ENCODE measurements at places on chromosomes 7 and 10.

- no peak for DNase-seq
These were observed 15.2 kb upstream of the CDCA7L start for GRCh38 chr7:21960922-21961321.

DNA sequence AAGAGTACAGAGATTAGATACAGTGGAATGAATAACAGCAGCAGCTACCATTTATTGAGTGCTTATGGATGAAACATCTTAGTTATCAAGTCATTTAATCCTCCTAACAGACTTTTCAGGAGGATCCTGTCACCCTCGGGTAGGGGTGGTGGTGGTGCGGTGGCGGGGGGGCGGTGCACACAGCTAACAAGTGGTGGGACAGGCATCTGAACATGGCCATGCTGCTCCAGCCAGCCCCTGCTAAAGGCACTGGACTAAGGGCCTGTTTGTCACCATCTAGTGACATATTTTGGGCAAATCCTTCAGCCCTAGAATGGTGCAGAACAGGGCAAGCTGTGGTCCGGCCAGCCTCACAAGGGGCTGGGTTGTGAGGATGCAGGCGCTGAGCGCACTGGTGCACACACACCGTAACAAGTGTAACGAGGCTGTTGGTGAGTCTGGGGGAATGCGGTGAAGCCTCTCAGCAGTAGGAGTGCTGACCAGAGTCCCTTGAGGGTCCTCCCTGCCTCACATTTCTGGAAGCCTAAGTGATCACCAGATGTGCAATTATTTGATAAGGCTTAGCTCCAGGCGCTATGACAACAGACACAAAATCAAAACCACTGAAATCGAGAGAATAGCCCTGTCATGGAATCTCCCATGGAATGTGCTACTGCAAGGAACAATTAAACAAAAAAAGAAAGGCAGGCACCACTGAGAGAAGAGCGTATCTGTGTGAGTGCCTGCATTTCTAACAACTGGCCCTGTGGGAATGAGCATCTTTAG lies 102.2 kb downstream of the RNF216 start:
- DNase-seq, result no peak

- no peak for DNase-seq
These were observed 121.5 kb upstream of the PRR15 start for GRCh38 chr7:29442146-29442545.

GRCh38 chr10:117504562-117504961 lies 38.0 kb upstream of the EMX2 start:
- DNase-seq, result no peak

GRCh38 chr7:42964849-42965805 lies 33.0 kb downstream of the MRPL32 start:
- DNase-seq, result no peak

DNA sequence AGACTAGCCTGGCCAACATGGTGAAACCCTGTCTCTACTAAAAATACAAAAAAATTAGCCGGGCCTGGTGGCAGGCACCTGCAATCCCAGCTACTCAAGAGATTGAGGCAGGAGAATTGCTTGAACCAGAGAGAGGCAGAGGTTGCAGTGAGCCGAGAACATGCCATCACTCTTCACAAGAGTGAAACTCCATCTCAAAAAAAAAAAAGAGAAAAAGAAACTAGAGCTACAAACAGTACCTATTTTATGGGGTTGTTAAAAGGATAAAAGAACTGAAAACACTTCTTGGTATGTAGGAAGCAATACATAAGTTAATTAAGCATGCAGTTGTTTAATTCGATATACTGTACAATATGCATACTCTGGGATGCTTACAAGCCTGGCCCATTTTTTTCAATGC lies 216.9 kb downstream of the SORCS1 start:
- DNase-seq, result no peak

- DNase-seq, result no peak
These were observed 15.5 kb upstream of the WNT16 start for GRCh38 chr7:121313220-121313792.

GRCh38 chr7:33547880-33548279 lies 357.5 kb upstream of the BMPER start:
- DNase-seq, result no peak

- DNase-seq, result no peak
These were observed 155.9 kb upstream of the SLC13A1 start for GRCh38 chr7:123355576-123356190.

DNA sequence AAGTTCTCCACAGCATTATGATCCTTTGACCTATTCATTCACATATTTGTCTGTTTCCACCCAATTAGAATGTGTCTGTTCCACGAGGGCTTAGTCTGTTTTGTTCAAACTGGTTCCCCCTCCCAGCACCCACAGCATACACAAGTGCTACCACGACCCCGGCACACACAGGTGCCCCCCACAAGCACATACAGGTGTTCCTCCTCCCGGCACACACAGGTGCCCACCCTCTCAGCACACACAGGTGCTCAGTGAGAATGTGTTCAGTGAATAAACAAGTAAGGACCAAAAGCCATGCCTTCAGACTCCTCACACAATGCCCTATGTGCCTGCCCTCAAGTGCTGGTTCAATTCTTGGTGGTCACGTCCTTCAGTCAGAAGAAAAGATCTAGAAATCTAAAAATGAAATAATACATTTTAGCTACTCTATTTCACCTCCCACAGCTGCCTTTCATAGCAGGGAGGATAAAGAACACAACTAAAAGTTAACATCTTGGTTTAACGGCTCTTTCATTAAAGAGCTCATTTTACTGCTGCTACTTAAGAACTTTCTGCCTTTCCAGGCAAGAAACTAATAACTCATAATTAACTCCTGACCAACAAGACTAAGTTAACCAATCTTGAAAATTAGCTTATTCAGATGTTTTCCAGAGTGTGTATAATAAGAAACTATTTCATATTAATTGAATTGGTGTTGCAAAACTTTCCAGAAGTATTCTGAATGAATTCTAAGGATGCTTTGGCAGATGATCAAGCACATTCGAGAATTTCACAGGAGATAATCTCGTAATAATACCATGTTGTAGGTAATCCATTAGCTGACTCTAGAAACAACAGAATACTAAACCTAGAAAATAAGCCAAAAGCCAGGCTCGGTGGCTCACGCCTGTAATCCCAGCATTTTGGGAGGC lies 2.3 kb downstream of the DNMBP start:
- no peak for DNase-seq

DNA sequence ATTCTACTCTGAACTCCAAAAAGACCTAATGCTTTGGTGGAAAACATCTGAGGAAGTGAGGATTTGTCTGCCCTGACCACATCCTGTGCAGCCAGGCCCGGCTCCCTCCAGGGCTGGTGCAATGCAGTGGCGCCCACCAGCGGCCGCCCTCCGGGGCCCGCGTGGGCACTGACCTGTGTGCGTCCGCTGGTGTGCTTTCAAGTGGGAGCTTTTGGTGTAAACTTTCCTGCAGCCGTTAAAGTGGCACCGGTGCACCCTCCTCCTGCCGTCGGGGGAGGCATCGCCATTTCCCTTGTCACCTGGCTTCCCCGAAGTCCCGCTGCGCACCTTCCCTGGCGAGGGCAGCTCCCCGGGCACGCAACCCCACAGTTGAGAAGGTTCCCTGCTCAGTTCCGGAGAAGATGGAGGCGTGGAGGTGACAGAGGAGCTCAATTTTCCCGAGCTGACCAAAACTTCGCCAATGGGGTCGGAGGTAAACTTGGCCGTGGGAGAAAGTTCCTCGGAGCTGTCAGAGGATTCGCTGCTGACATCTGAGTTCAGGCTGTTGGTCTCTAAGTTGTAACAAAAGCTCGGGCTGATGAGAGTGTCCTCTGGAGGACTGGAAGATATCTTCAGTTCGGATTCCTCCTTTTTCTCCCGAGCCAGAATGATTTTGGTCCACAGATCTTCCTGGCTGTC lies 3.4 kb downstream of the KLF6 start:
- DNase-seq, result peak; percentile 58

- no peak for DNase-seq
These were observed 15.5 kb downstream of the LZTS2 start for GRCh38 chr10:101014966-101015581.

DNA sequence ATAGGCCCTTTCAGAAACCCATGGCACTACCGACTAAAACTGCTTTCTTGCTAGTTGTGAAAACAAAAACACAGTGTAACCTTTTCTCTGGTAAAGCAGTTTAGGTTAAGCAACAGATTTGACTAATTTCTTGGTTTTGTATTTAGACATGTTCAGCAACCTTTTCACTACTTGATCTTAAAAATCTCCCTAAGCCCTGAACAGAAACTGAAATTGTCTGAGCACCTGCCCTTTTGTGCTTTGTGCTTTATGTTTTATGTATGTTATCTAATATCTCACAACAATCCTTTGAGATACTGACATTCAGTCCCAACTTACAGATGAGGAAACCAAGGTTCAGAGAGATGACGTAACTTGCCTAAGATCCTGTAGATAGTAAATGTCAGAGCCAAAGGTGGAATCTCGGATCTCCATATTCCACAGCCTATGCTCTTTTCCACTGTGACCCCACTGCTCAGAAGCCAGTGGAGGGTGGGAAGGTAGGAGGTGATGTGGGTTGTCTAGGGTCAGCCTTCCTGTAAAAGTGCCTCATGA lies 146.6 kb downstream of the LCOR start:
- no peak for DNase-seq

DNA sequence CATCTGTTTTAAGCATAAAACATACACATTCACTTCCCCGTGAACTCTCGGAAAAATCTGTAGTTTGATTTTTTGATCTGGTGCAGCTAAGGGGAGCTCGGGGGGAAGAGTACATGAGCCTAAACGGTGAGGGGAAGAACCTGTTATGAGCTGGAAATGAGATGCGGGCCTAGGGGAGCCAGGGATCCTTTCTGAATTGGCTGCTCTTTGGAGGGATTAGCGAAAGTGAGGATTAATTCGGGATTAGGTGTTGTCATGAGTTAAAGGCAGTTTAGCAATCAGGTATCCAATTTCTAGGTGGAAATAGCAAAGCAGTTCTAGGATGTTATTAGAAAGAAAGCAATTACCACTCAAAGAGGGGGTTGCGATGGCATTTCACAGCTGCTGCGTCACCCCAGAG lies 51.1 kb upstream of the ADARB2 start:
- no peak for DNase-seq

GRCh38 chr7:108001764-108002725 lies 916 bp downstream of the LAMB1 start:
- DNase-seq, result no peak

DNA sequence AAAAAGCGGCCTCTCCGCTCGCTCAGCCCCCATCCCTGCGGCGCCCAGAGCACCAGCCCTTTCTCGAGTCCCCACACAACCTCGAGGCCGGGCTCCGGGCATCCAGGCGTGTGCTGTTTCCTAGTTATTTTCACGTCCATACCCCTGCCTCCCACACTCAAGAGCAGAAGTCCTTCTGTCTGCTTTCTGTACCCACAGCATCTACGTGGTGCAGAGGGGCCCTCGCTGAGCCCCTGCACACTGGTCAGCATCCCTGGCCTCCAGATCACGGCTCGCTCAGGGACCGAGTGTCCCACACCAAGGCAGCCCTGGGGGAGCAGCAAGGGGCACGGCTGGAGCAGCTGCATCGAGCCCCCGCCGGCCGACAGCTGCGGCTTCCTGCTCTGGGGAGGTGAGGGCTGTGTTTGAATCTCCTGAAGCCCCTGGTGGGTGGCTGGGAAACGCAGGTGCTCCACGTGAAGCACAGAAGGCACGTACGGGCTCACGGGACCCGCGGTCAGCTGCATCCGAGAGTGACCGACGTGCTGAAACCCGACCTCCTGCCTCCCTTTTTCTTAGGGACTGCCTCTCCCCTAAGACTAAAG lies 333.1 kb downstream of the DNAJB6 start:
- no peak for DNase-seq

DNA sequence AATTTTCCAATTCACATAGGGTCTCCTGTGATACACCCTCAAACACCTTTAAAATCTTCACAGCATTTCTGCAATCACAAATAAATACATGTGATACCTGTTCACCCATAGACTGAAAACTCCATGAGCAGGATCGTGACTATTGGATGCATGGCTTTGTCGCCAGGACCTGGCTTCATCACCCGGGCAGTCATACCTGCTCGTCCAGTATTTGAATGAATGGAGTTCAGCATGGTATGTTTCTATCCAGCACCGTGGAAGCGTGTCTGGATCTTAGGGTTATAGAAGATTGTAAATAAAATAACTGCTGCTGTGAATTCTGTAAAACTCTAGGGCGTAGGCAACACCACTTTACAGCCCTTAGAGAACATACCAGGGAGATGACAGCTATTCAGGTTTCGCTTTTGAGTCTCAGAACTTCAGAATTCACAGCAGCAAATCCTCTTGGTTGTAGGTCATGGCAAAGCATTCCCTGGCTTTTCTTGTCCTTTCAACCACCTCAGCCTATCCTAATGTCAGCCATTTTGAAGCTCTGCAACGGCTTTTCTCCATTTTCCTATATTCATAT lies 47.4 kb upstream of the USP6NL start:
- DNase-seq, result no peak

- DNase-seq, result no peak
These were observed 2.4 kb upstream of the UNC5B start for GRCh38 chr10:71209731-71210541.

DNA sequence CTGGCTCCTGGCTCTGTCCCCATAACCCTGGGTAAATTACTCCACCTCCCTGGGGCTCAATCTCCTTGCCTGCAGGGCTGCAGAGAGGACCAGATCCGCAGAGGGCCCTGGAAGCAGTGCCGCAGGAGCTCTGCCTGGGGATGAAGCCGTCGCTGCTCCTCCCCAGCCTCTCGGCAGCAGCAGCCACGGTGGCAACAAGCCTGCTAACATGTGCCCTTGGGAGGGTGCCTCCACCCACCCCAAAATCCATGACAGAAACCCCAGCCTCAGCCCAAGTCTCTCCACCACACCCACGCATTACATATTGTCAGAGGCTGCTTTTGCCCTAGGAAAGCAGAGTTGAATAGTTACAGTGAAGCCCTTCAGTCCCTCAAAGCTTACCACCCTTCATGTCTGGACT lies 486.4 kb upstream of the FOXK1 start:
- DNase-seq, result no peak

- no peak for DNase-seq
These were observed 52.7 kb downstream of the TAS2R16 start for GRCh38 chr7:122942765-122943164.

- no peak for DNase-seq
These were observed 46.9 kb downstream of the ZNF518A start for GRCh38 chr10:96176985-96177384.

GRCh38 chr7:27210441-27211083 lies 10.7 kb upstream of the HOXA13 start:
- DNase-seq, result peak; percentile 67

GRCh38 chr10:78015546-78015945 lies 13.8 kb downstream of the POLR3A start:
- DNase-seq, result no peak

- no peak for DNase-seq
These were observed 47.7 kb upstream of the WAPL start for GRCh38 chr10:86569335-86569734.
